ENCODE measurements at places on chromosomes 7 and 10. TPM values are rescaled to one million over a fixed set of nuclear protein-coding genes. Genes with fewer than 3 reads are reported as not detected.

Gene SNCG
- 23.0 TPM for total RNA-seq

DNA sequence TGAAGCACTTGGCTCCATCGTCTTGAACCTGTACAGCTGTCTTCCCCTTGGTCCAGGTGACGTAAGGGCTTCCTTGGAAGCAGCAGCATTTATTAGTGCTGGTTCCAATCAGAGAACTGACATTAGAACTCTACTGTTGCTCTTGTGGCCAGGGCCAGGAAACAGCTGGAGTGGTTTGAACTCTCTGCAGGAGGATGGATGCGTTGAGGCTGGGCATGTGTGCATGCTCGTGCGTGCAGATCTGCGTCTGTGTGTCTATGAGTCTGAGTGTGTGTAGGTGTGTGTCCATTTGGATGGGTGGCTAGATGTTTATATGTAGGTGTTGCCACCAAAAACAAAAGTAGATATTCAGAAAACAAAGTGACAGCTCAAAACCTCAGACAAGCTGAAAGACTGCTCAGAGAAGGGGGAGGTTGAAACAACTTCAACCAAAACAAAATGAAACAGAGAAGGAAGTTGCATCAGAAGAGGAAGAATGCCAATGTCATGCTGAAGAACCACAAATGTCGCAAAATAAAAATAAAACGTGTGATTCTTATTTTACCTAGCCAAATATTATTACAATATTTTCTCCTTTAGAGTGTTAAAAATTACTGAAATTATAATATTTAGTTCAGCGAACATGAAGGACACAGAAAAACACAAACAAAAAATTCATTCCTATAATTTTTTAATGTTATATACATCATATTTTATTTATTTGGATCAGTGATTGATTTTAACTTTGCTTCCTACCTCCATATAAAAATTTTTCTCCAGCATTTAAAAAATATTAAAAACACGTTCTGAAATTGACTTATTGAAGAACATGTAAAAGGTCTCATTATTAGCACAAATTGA, 96.1 kb upstream of the MKLN1 start:
- H3K27ac ChIP-seq, result peak overlapping the region; percentile 84
- H3K36me3 ChIP-seq, result no peaks in the 10 kb centered on the region
- no peak overlapping the region for H3K4me3 ChIP-seq
- no peaks in the 10 kb centered on the region for H3K27me3 ChIP-seq
- H3K4me1 ChIP-seq, result no peaks in the 10 kb centered on the region

- H3K36me3 ChIP-seq, result no peaks in the 10 kb centered on the region
- H3K4me1 ChIP-seq, result no peaks in the 10 kb centered on the region
- no peak overlapping the region for H3K27ac ChIP-seq
- no peaks in the 10 kb centered on the region for H3K27me3 ChIP-seq
- DNase-seq, result no peak
These were observed 228.8 kb upstream of the KIAA1217 start for GRCh38 chr10:23980094-23980493.

GRCh38 chr7:79091011-79091410, 362.5 kb downstream of the MAGI2 start:
- no peak for DNase-seq
- no peaks in the 10 kb centered on the region for H3K27me3 ChIP-seq
- H3K4me3 ChIP-seq, result no peak overlapping the region
- H3K27ac ChIP-seq, result no peak overlapping the region

DNA sequence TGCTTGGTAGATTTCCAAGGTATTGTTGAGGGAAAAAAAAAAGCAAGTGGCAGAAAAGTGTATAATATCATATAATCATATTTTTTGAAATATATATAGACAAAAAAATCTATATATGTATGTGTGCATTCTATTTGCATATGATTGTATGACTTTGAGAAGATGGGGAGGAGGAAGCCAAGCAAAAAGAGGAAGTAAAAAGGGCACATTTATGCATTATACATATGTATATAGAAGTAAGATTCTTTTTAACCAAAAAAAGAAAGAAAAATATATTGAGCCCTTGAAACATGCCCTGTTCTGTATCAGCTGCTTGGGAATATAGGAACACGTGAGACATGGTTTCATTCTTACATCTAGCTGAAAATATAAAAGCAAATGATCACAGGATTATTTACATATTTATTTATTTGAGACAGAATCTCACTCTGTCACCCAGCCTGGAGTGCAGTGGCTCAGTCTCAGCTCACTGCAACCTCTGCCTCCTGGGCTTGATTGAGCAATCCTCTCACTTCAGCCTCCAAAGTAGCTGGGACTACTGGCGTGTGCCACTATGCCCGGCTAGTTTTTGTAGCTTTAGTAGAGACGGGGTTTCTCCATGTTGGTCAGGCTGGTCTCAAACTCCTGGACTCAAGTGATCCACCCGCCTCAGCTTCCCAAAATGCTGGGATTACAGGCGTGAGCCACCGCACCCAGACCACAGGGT, 18.0 kb upstream of the SLF2 start:
- no peaks in the 10 kb centered on the region for H3K27me3 ChIP-seq
- DNase-seq, result no peak
- H3K27ac ChIP-seq, result no peak overlapping the region
- no peaks in the 10 kb centered on the region for H3K36me3 ChIP-seq
- H3K4me3 ChIP-seq, result no peak overlapping the region

DNA sequence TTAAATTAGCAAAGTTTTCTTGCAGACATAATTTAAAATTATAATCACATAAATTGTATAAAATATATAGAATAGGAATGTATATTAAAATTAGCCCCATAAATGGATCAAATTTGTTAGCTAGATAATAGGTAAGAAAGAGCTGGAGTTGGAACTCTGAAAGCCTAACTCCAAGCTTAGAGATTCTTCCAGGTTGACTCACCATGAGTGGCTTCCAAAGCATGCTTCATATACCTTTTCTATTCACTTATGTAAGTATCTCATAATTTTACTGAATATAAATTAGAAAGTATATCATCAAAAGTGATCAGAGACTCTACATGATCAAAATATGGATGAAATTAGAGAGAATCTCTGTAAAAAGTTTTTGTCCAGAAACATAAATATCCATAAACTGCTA, 320.7 kb upstream of the MAGI2 start:
- H3K27ac ChIP-seq, result no peak overlapping the region
- DNase-seq, result no peak
- no peaks in the 10 kb centered on the region for H3K27me3 ChIP-seq
- no peaks in the 10 kb centered on the region for H3K4me1 ChIP-seq
- no peak overlapping the region for H3K4me3 ChIP-seq
- no peaks in the 10 kb centered on the region for H3K36me3 ChIP-seq

- no peak overlapping the region for H3K27ac ChIP-seq
- H3K27me3 ChIP-seq, result no peaks in the 10 kb centered on the region
- H3K36me3 ChIP-seq, result no peaks in the 10 kb centered on the region
- H3K4me1 ChIP-seq, result peaks cover 3% of the 10 kb centered on the region
- no peak overlapping the region for H3K4me3 ChIP-seq
These were observed 11.6 kb downstream of the ZFAND4 start for GRCh38 chr10:45660876-45661411.
